Dorsolateral prefrontal cortex (tissue), 122 donors: ENCODE measurements at places on chromosomes 16 and 17.

GRCh38 chr17:83122834-83123233, 43.4 kb downstream of the METRNL start:
- DNase-seq, result no peak

DNA sequence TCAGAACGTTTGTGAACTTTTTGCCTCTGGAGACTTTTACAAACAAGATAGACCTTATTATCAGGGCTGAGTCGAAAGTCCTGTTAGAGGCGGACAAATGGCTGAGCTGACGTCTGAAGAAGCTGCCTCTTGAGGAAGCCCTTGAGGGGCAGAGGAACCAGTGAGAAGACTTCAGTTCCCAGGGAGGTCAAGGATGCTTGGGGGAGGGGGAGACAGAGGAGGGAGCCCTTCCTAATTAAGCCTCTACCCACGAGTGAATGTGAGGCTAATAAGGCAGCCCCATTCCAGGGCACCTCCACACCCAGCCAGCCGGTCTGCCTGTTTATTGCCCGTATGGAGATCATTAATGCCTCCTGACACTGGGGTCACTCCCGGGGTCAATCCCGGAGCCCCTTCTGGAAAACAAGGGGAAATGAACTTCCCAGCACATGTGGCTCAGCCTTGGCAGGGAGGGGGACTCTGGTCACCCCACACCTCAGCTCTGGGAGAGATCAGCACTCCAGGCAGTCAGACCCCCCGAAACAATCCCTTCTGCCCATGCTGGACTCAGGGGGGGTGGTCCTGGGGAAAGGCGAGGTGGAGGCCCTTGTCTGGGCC, 9.2 kb upstream of the TBX4 start:
- no peak for DNase-seq

- DNase-seq, result no peak
Measured at GRCh38 chr17:81013642-81014041, 21.3 kb upstream of the BAIAP2 start.

DNA sequence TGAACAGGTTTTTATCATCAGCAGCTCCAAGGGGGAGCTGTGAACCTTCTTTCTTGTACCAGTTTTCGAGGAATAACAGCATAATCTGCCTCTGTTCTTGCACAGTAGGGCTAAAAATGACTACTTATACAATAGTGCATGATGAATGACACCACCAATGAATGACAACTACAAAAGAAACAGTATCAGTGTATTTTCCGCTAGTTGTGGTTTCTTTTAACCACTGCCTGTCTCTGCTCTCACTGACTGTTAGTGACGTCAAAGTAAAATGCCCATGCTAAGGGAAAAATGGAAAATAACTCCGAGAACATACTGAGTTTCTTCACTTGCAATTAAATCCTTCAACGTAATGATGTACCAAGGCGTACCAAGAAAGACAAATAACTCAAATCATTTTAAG, 294.9 kb downstream of the MAP2K6 start:
- DNase-seq, result no peak

- DNase-seq, result no peak
Measured at GRCh38 chr17:70099294-70099693, 24.3 kb downstream of the KCNJ16 start.

- DNase-seq, result peak; percentile 79
Measured at GRCh38 chr17:27760069-27760885, 40.1 kb downstream of the NOS2 start.

DNA sequence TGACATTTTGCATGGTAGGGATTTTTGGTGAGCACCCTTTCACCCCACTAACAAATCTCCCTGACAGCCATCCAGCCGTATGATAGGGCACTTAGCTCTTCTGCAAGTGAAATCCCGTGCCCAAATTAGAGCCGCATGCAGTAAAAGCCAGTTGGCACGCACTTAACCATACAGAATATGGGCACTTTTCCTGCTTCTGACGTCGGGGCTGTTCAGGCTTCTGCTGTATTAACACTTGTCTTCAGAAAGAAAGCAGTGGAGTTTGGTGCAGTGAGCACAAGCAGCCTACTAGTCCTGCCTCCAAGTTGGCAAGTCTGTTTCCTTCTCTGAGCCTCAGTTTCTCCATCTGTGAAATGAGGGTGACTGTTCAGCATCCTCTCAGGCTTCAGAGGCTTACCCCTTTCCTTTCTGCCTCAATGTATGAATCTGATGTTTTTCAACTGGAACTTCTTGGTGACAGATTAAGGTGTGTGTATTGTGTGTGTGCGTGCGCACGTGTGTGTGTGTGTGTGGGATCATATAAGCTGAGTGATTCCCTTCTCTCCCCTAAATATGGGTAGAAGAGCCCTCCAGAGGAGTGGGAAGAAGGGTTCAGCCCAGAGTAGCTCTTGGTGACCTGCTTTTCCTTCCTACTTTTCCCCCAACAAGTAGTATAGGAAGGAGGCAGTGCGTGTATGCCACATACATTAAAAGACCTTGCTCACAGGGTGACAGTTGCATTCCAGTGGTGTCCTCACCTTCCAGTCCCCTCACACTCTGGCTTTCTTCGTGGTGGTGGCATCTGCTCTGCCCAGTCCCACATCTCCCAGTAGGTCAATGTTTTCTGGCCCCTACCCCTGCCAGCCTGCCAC, 19.0 kb downstream of the IGF2BP1 start:
- DNase-seq, result no peak

GRCh38 chr17:37610971-37611370, 1.8 kb upstream of the SYNRG start:
- no peak for DNase-seq

GRCh38 chr16:72224260-72224768, 52.4 kb upstream of the PMFBP1 start:
- no peak for DNase-seq
